ENCODE measurements at places on chromosomes 5 and 9. TPM values are rescaled to one million over a fixed set of nuclear protein-coding genes. Genes with fewer than 3 reads are reported as not detected.

SKP1 gene
- 228 TPM for polyA plus RNA-seq

PLPPR1 gene
- not detected for polyA plus RNA-seq

PCDHGA4 gene
- polyA plus RNA-seq, result 0.04 TPM

ROPN1L gene
- polyA plus RNA-seq, result 2.0 TPM

CCNO gene
- polyA plus RNA-seq, result 0.22 TPM

MYOT gene
- polyA plus RNA-seq, result 0.90 TPM

PLAC8L1 gene
- 0.41 TPM for polyA plus RNA-seq

CARTPT gene
- not detected for polyA plus RNA-seq

POU5F2 gene
- 0.13 TPM for polyA plus RNA-seq

ACER2 gene
- 0.09 TPM for polyA plus RNA-seq

HSD17B4 gene
- polyA plus RNA-seq, result 149 TPM
